OCI-LY7 (cell line): ENCODE measurements at places on chromosomes 12 and 14. TPM values are rescaled to one million over a fixed set of nuclear protein-coding genes. Genes with fewer than 3 reads are reported as not detected.

GRCh38 chr12:68612697-68613096 lies 2.0 kb downstream of the RAP1B start:
- DNase-seq = no peak

DNA sequence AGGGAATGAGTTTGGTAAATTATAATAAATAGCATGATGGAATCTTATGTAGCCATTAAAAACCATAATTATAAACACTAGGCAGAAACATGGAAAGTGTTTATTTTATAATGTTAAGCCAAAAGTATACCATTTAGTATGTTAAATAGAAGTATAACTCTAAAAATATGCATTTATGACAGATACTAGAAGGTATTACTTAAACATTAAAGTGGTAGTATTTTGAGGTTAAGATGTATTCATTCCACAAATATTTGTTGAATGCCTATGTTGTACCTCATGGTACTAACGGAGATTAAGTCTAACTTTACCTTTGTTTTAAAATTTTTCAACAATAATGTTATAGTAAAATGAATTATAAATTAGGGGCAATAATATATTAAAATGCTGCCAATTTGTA lies 24.1 kb downstream of the TTC8 start:
- no peak for DNase-seq

GRCh38 chr14:85948153-85948552 lies 418.2 kb downstream of the FLRT2 start:
- DNase-seq = no peak

- DNase-seq = no peak
Measured at GRCh38 chr12:2879853-2880252, 2.8 kb downstream of the RHNO1 start.

DNA sequence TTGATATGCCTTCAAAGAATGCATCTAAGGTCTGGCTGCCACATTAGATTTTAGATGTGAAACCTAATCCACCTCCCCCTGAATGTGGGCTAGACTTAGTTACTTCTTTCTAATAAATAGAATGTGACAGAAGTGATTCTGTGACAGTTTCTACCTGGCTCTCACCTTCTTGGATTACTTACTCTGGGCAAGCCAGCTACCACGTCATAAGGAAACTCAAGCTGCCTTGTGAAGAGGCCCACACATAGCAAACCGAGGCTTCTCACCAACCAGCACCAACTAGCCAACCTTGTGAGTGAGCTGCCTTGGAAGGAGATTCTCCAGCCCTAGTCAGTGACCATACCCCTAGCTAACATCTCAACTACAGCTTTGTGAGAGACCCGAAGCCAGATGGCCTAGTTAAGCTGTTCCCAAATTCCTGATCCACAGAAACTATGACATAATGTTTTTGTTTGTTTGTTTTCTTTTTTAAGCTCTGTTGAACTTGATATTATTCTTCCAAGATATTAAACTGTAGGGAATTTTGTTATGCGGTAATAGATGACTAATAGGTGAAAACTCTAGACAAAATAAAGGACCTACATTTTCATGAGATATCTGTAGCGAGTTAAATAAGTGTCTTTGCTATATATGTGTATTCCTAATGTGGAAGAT lies 6.2 kb downstream of the GPR19 start:
- DNase-seq = no peak

DNA sequence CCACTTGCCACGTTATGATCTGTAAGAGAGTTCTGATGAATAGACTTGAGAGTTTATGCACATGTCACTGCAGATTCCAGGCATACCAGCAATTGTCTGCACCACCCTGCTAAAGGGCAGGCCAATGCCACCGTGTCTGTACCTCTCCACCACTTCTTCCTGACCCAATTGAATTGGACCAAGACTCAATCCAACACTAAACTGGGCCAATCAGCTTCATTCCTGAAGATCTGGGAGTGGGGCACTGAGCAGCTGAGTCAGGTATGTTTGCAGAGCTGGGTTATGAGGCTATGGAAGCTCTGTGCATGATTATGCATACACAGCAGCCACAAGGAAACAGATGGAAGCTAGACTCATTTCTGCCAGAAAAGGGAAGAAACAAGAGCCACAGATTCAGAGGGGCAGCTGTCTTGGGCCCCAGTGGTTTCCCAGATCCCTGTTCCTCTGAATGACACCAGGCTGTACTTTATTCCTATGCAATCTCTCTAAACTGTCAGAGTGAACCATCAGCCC lies 28.0 kb downstream of the DAO start:
- no peak for DNase-seq

- DNase-seq = no peak
Measured at GRCh38 chr12:2494486-2495192, 300.1 kb upstream of the FKBP4 start.

- peak; percentile 73 for DNase-seq
Measured at GRCh38 chr12:6745741-6746525, 7.0 kb downstream of the MLF2 start.

DNA sequence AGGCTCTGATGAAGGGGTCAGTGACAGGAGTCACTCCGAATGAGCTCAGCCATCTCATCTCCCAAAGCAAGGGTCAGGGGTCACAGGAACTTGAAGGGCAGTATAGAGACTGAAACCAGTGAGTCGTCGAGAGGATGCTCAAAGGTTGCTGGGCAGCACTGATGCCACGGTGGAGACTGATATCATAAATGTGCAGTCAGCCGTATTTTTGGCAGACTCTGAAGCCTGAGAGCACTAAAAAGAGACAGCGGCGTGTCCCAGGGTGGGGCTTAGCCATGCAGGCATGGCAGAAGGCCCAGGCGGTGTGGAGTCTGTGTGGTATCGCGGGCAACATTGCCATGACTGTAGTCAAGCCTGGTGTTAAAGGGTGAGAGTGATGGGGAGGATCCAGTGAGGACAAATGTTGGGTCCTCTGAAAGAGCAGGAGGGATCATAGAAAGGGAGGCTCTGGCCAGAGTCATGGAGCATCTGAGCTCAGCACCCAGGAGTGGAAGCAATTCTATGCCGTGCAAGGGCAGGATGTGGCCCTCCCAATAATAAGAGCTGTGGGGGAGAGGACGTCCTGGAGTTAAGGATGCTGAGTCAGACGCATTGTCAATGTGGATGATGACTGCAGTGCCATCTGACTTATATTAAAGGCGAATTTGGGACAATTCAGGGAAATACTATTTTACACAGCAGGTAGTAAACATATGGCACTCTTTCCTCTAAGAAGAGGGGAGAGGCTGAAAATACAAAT lies 241.2 kb upstream of the FKBP4 start:
- DNase-seq = no peak

GRCh38 chr12:6700646-6701051 lies at the start of gene PIANP:
TSS of gene PIANP (minus strand) at chr12:6700815. CDS start at chr12:6698061, 2,754 bp downstream.
- DNase-seq = peak; percentile 65

GRCh38 chr14:65287264-65288131 lies 125.0 kb upstream of the FUT8 start:
- DNase-seq = peak; percentile 91

DNA sequence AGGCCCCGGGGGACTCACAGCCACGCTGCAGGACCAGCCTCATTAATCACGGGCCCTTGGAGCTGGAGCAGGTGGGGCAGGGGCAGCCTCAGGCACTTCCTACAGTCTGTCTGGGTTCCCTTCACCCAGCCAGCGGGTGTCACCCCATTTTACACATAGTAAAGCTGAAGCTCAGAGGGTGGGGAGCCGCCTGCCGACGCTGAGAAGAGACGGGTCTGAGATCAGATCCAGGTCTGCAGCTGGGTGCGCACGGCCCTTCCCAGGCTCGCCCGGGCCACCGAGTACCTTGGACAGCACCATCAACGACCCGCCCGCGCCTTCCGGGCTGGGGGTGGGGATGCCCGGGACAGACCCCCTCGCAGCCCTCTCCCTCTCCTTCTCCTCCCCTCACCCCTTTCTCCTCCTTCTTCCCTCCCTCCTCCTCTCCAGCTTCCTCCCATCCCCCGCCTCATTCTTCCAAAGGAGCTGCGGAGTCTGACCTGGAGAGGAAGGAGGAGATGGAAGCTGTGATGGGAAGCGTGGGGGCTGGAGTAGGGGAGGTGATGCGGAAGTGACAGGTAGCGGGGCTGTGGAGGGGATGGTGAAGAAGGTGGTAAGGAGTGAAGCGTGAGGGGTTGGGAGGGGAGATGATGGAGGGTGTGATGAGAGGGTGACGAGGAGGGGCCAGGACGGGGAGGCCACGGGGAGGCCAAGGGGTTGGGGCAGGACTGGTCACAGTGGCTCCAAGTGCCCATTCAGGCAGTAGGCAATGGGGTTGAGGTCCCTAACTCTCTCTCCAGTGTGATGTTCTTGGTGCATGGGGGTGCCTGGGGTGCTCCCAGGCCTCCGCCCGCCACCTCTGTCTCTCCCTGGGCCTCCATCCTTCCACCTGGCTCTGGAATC lies 8.8 kb downstream of the DTX1 start:
- DNase-seq = peak; percentile 71

The TTC9 gene
- 13.0 and 14.1 TPM in 2 replicates for total RNA-seq

The OASL gene
- total RNA-seq = 0.25 TPM in 1 of 2 replicates, not detected in the other

The SCYL2 gene
- 28.1 and 30.7 TPM in 2 replicates for total RNA-seq

The RPS26 gene
- total RNA-seq = 74.6 and 79.1 TPM in 2 replicates

The CLEC4D gene
- not detected in 2 replicates for total RNA-seq

The TSPAN19 gene
- total RNA-seq = not detected in 2 replicates

The GLIPR1L1 gene
- total RNA-seq = not detected in 2 replicates

The EPS8 gene
- total RNA-seq = 0.44 and 0.61 TPM in 2 replicates

The NKX2-8 gene
- total RNA-seq = not detected in 2 replicates

The PTMS gene
- total RNA-seq = 9.8 and 11.8 TPM in 2 replicates

The RNF212B gene
- total RNA-seq = not detected in 2 replicates

The MIA2 gene
- 28.3 and 34.4 TPM in 2 replicates for total RNA-seq

The ART4 gene
- not detected in 2 replicates for total RNA-seq
